ENCODE measurements at places on chromosomes 16 and 17. TPM values are rescaled to one million over a fixed set of nuclear protein-coding genes. Genes with fewer than 3 reads are reported as not detected.

- no peaks in the 10 kb centered on the region for H3K27me3 ChIP-seq
- H3K36me3 ChIP-seq: no peaks in the 10 kb centered on the region
- no peak for DNase-seq
- H3K27ac ChIP-seq: no peak overlapping the region
These were observed 25.0 kb upstream of the TMEM97 start for GRCh38 chr17:28293994-28294393.

- no peak for DNase-seq
- H3K27me3 ChIP-seq: peaks cover 14% of the 10 kb centered on the region
- peaks cover 28% of the 10 kb centered on the region for H3K4me1 ChIP-seq
- H3K27ac ChIP-seq: no peak overlapping the region
- H3K36me3 ChIP-seq: no peaks in the 10 kb centered on the region
These were observed 13.1 kb upstream of the MRPS23 start for GRCh38 chr17:57862694-57863667.

- H3K27me3 ChIP-seq: no peaks in the 10 kb centered on the region
- H3K27ac ChIP-seq: no peak overlapping the region
- no peak overlapping the region for H3K4me3 ChIP-seq
- no peaks in the 10 kb centered on the region for H3K4me1 ChIP-seq
- DNase-seq: no peak
- peaks cover 2% of the 10 kb centered on the region for H3K36me3 ChIP-seq
These were observed 21.8 kb downstream of the CEP131 start for GRCh38 chr17:81200695-81201580.

- DNase-seq: no peak
- peaks cover 13% of the 10 kb centered on the region for H3K4me1 ChIP-seq
- H3K27me3 ChIP-seq: no peaks in the 10 kb centered on the region
- peaks cover 51% of the 10 kb centered on the region for H3K36me3 ChIP-seq
- no peak overlapping the region for H3K27ac ChIP-seq
These were observed 12.3 kb downstream of the GINS2 start for GRCh38 chr16:85676466-85676865.

KRT33B gene
- total RNA-seq: not detected

DNA sequence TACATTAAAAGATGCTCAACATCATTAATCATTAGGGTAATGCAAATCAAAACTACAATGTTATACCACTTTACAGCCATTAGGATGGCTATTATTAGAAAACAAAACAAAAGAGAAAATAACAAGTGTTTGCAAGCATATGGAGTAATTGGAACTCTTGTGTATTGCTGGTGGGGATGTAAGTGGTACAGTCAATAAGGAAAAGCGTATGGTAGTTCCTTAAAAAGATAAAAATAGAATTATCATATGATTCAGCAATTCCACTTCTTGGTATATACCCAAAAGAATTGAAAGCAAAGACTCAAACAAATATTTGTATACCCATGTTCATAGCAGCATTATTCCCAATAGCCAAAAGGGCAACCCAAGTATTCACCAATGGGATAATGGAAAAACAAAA is 1.4 kb upstream of the CAPNS2 start:
- H3K27ac ChIP-seq: no peak overlapping the region
- H3K4me1 ChIP-seq: no peaks in the 10 kb centered on the region
- no peak overlapping the region for H3K4me3 ChIP-seq
- DNase-seq: no peak

- no peak overlapping the region for H3K27ac ChIP-seq
- H3K36me3 ChIP-seq: peaks cover 31% of the 10 kb centered on the region
- H3K27me3 ChIP-seq: no peaks in the 10 kb centered on the region
- peaks cover 7% of the 10 kb centered on the region for H3K4me1 ChIP-seq
These were observed 5.2 kb upstream of the SYNRG start for GRCh38 chr17:37614391-37614790.

- DNase-seq: no peak
- peaks cover 3% of the 10 kb centered on the region for H3K4me1 ChIP-seq
- H3K36me3 ChIP-seq: no peaks in the 10 kb centered on the region
- H3K27ac ChIP-seq: no peak overlapping the region
- H3K4me3 ChIP-seq: no peak overlapping the region
These were observed 17.1 kb upstream of the PHF12 start for GRCh38 chr17:28968231-28968913.

TMEM238L gene
- not detected for total RNA-seq

DNA sequence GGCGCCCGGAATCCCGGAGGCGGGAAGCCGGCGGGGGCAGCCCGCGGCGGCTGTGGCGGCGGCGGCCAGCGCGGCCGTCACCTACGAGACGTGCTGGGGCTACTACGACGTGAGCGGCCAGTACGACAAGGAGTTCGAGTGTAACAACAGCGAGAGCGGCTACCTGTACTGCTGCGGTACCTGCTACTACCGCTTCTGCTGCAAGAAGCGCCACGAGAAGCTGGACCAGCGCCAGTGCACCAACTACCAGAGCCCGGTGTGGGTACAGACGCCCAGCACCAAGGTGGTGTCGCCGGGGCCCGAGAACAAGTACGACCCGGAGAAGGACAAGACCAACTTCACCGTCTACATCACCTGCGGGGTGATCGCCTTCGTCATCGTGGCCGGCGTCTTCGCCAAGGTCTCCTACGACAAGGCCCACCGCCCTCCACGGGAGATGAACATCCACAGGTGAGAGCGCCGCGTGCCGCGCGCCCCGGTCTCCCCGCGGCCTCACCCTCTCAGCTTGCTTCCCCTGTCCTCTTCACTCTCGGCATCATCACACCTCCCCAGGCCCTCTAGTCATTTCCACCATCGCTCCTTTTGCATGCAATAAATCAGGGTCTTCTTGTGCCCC is 706 bp downstream of the SHISA6 start:
- no peaks in the 10 kb centered on the region for H3K36me3 ChIP-seq
- DNase-seq: no peak
- H3K27me3 ChIP-seq: peaks cover 34% of the 10 kb centered on the region
- no peaks in the 10 kb centered on the region for H3K4me1 ChIP-seq
- no peak overlapping the region for H3K27ac ChIP-seq

DNA sequence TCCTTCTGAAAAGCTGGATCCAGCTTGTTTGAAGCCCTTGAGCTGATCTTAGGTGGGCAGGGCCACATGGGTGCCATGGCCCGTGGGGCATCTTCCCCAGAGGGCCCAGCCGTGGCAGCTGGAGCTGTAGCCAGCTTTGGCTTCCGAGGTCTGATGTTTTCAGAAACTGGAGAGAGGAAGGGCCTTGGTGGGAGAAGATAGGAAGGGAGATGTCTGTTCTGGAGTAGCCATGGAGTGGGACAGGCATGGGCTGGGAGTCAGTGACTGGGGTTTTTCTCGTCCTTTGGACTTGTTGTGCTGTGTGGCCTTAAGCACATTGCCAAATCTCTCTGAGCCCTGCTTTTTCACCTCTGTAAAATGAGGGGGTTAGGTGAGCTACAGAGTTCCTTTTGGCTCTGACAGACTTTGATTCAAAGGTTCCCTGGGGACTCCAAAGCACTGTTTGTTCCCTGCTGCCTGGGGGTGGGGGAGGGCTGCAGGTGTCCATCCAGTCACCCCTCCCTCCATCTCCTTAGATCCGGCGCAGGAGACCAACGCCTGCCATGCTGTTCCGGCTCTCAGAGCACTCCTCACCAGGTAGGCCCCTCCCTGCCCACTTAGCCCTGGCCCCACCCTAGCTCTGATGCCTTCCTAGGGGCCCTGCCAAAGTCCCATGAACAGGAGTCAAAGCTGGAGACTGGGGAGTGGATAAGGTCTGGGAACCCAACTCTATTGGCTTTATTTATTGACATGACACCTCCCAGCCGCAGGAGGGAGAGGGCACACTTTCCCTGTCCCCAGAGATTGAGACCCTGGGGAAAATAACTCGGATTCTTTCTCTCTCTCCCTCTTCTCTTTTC is 2.1 kb downstream of the PPP1R1B start:
- H3K27ac ChIP-seq: no peak overlapping the region
- no peak for DNase-seq
- H3K27me3 ChIP-seq: peaks cover 42% of the 10 kb centered on the region
- no peak overlapping the region for H3K4me3 ChIP-seq
- no peaks in the 10 kb centered on the region for H3K36me3 ChIP-seq

GRCh38 chr17:66664336-66664735 is 170.6 kb upstream of the CACNG5 start:
- H3K4me3 ChIP-seq: no peak overlapping the region
- peaks cover 3% of the 10 kb centered on the region for H3K36me3 ChIP-seq
- H3K27ac ChIP-seq: no peak overlapping the region
- H3K27me3 ChIP-seq: no peaks in the 10 kb centered on the region

PRSS21 gene
- not detected for total RNA-seq

DNA sequence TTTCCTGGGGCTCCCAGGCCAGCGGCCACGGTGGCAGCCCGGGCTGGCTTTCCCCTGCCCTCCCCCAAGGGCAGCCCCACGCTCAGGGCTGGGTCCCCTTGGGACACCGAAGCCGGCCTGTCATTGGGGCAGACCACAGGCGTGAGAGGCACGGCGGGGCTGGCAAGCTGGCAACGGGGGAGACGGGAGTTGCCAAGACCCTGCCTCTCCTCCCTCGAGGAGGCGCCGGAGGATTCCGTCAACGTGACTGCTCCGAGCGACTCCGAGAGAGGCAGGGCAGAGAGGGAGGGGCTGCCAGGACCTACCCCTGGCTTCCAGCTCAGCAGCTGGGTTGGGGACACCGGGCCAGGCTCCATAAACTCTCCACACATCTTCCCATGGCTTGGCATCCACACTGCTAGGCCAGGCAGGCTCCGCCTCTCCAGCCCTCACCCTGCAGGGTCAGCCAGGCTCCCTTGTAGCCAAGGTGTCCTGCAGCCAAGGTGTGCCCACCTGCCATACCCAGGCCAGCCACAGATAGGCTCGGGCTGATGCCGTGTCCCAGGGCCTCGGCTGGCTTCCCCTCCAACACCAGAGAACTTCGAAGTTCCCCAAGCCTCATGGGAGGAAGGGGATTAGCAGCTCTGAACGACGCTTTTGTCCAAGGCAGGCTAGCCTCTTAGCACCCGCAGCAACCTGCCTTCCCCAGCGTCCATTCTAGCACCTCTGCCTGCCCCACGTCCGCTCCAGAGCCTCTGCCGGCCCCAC is 25.5 kb downstream of the TIMM22 start:
- H3K36me3 ChIP-seq: peaks cover 9% of the 10 kb centered on the region
- H3K27ac ChIP-seq: no peak overlapping the region
- no peaks in the 10 kb centered on the region for H3K4me1 ChIP-seq
- DNase-seq: no peak

- H3K27me3 ChIP-seq: no peaks in the 10 kb centered on the region
- no peak for DNase-seq
- H3K4me3 ChIP-seq: no peak overlapping the region
- no peaks in the 10 kb centered on the region for H3K36me3 ChIP-seq
- H3K27ac ChIP-seq: no peak overlapping the region
These were observed 32.6 kb downstream of the RAI1 start for GRCh38 chr17:17713839-17714238.

DNA sequence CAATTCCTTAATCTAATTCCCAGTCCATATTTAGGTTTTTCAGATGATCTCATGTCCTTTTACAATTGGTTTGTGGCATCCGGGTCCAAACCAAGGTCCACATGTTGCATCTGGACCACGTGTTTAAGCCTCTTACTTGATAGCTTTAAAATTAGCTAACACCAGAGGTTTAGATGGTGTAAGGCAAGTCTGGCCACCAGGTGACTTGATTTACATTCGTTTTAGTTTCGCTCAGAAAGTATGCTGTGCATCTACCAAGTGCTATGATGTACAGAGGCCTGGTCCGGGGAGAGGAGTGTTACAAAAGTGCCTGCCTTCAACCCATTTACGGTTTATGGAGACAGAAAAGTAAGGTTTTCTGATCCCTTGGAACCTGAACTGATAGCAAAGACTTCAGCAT is 878 bp upstream of the DNAJA2 start:
- peaks cover 43% of the 10 kb centered on the region for H3K4me1 ChIP-seq
- DNase-seq: no peak
- H3K36me3 ChIP-seq: peaks cover 18% of the 10 kb centered on the region
- peak overlapping the region; percentile 86 for H3K4me3 ChIP-seq

DNA sequence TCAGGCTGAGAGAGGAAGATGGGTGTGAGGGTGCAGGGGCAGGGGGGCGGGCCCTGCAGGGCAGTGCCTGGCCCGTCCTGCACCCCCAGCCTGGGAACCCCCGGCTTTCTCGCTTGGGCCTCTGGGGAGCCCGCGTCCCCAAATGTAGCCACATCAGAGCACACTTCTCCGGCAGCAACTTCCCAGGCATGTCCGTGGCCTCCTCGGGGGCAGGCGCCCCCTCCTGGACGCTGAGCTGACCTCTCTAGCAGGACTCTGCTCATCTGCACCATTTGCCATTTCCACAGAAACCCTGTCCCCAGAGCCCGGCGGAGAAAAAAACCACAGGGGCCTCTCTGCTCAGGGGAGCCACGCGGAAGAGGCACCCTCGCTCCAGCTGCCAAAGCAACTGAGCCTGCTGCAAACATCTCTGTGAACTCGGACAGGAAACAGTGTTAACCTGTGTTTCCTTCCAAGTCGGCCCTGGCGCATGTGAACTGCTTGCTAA is 63.4 kb downstream of the KLHDC4 start:
- H3K27me3 ChIP-seq: no peaks in the 10 kb centered on the region
- H3K27ac ChIP-seq: peak overlapping the region; percentile 41
- H3K4me1 ChIP-seq: peaks cover 53% of the 10 kb centered on the region
- peaks cover 22% of the 10 kb centered on the region for H3K36me3 ChIP-seq
- H3K4me3 ChIP-seq: no peak overlapping the region
- DNase-seq: peak; percentile 20

DNA sequence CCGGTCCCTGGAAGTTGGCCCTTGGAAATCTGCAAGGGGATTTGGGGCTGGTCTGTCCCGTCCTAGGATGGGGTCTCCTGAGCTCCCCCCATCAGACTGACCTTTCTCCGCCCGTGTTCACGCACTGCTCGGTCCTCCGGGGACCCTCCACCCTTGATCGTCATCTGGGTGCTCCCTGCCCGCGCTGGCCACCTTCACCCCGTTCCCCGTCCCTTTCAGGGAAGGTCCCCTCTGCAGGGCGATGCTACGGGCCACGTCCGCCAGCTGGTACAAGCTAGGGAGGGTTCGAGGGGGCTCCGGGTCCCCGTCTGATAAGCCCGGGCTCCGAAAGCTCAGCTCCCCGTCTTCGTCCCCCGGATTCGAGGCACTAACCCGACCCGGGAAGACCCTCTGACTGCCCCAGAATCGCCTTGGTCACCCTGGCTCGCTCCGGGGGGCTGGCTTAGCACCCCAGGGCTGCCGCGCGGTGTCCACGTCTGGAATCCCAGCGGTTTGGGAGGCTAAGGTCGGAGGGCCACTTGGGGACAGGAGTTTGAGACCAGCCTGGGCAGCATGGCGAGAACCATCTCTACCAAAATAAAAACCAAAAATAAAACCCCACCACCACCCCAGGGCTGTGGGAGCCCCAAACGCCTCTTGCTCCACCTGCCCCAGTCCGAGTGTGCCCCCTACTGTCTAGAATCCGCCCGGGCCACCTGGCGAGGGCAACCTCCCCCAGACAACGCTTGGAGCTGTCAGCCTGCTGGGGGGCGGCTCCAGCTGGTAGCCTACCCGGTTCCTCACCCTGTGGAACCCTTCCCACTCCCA is 1.1 kb upstream of the SLC43A2 start:
- peak overlapping the region; percentile 76 for H3K4me3 ChIP-seq
- H3K27ac ChIP-seq: no peak overlapping the region
- peaks cover 5% of the 10 kb centered on the region for H3K27me3 ChIP-seq
- no peaks in the 10 kb centered on the region for H3K36me3 ChIP-seq

- no peaks in the 10 kb centered on the region for H3K4me1 ChIP-seq
- H3K27me3 ChIP-seq: no peaks in the 10 kb centered on the region
- H3K36me3 ChIP-seq: no peaks in the 10 kb centered on the region
- no peak overlapping the region for H3K27ac ChIP-seq
- DNase-seq: no peak
These were observed 36.2 kb downstream of the CDRT4 start for GRCh38 chr17:15431196-15431595.

Measured in CD4-positive, alpha-beta T cell (primary cell).